HT-29 (cell line): ENCODE measurements at places on chromosomes 1 and 21. TPM values are rescaled to one million over a fixed set of nuclear protein-coding genes. Genes with fewer than 3 reads are reported as not detected.

- no peak for DNase-seq
Measured at GRCh38 chr21:36344931-36345330, 24.9 kb downstream of the MORC3 start.

GRCh38 chr21:45258466-45258865 lies 29.2 kb downstream of the POFUT2 start:
- no peak for DNase-seq

DNA sequence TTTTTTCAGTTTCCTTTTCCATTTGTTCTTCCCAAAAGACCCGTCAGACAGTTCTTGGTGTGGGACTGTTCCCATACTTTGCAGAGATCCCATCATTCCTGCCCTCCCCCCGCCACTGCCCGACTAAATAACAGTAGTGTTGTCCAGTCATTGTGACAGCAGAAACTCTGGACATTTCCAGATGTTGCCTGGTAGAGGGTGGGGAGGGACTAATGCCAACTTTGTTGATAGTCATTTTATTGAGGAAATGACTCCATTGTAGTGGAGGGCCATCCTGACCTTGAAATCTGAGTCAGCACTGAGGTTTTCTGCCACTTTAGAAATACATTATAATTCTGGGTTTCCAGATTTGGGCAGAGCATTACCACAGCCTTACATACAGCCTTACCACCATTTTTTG lies 85.4 kb downstream of the CEP350 start:
- no peak for DNase-seq

DNA sequence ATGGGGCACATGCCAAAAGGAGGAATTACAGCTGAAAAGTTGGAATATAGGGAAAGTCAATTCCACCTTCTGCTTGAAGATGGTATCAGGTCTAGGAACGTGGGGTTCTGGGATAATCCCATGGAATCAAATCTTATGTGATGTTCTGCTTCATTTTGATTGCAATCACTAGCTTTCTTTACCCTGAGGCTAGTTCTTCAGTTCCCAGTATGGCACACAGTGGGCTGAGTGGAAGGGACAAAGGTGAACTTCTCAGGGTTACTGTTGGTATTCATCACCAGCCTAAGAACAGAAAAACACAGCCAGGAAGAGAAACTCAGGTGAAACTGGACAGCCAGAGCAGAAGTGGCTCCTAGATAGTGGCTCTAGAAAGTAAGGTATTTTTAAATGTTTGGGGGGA lies 117.8 kb downstream of the TNFSF18 start:
- peak; percentile 45 for DNase-seq

GRCh38 chr1:201890806-201891450 lies 2.2 kb downstream of the SHISA4 start:
- no peak for DNase-seq

DNA sequence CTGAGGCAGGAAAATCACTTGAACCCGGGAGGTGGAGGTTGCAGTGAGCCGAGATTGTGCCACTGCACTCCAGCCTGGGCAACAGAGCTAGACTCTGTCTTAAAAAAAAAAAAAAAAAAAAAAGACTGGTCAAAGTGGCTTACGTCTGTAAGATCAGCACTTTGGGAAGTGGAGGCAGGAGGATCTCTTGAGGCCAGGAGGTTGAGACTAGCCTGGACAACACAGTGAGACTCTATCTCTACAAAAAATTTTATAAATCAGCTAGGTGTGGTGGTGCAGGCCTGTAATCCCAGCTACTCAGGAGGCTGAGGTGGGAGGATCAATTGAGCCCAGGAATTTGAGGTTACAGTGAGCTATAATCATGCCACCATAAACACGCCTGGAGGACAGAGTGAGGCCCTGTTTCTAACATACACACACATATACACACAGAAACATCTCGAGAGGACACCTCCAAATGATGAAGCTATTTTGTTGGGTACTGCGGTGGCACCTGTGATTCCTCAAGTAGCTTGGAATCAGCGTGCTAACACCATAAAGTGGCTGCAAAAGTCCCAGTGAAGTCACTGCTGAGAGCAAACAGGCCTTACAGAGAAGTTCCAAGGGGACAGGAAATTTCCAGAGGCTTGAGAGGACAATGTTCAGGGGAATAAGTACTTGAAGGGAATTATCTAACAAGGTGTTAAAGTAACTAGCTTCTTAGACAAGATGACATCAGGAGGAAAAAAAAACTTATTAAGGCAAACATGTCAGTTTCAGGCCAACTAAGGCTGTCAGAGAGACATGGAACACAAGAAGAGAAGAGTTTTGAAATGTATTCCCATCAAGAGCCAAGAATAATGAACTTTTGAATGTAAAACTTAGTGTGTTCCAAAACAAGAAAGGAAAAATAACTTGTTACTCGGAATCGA lies 1.3 kb downstream of the NADK start:
- DNase-seq, result peak; percentile 26

The IGSF9 gene
- total RNA-seq, result 5.9 and 6.5 TPM in 2 replicates

DNA sequence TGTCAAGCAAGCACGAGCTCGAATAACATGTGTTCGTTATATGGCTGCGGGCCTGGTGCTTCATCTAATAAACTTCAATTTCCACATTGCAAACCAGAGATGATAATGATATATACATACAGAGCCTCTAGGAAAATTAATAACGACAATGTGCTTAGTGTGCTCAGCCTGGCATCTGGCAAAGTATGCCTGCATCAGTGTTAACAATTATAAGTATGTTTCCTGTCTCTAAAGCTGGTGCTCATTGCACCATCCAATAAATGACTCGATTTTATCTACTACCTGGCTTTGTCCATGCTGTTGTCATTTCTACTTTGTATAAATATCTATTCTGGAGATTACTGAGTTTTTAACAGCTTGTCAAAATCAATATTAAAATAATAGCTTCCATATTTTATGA lies 1402.6 kb downstream of the MRPL39 start:
- DNase-seq, result no peak

DNA sequence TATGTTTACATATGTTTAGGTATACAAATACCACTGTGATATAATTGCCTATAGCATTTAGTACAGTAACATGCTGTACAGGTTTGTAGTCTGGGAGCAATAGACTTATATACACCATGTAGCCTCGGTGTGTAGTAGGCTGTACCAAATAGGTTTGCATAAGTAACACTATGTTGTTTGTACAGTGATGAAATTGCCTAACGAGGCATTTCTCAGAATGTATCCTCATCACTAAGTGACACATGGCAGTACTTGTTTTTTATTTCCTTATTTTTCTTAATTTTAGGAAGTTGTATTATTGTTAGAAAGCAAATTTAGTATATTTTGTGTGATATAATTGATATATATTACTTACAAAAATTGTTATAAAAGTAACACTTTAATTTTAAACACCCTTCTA lies 840.9 kb downstream of the LTN1 start:
- DNase-seq, result no peak

The FCGR2B gene
- total RNA-seq, result not detected in 2 replicates

The CHD1L gene
- total RNA-seq, result 17.6 and 19.8 TPM in 2 replicates

DNA sequence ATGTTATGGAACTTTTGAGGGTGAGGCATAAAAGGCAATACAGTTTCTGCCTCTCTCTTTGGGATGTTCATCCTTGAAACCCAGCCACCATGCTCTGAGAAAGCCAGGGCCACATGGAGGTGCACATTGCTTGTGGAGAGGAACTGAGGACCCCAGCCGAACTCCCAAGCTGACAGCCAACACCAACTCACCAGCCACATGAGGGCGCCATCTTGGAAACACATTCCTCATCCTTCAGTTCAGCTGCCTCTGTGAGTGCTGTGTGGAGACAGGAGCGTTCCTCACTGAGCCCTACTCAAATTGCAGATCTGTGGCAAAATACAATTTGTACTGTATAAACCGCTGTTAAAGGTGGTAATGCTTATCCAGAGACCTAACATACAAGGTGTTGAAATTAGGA lies 137.5 kb downstream of the GABPA start:
- DNase-seq, result no peak

The LIN28A gene
- not detected in 2 replicates for total RNA-seq

The FAM3B gene
- total RNA-seq, result not detected in 2 replicates
